Activated CD4-positive, alpha-beta T cell treated with anti-CD3 and anti-CD28 coated beads, Interleukin-2, amount 50 U/mL, for 1 hour (primary cell): ENCODE measurements at places on chromosomes 2 and 18.

DNA sequence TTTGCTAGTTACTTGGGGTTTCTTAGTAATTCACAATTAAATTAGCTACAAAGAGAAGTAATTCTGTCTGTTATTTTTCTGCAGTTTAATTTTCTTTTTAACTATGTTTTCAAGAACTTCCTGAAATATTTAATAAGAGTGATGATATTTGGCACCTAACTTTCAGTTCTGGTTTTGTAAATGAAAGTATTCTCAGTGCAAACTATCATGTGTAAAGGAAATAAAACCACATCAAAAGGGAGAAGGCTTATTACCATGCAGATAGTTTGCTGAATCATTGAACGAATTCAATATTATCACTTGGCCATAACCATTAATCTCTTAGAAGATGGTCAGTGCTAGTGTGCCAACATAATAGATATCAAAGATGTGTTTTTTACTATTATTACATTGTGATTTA lies 29.2 kb downstream of the DYTN start:
- no peak for DNase-seq

DNA sequence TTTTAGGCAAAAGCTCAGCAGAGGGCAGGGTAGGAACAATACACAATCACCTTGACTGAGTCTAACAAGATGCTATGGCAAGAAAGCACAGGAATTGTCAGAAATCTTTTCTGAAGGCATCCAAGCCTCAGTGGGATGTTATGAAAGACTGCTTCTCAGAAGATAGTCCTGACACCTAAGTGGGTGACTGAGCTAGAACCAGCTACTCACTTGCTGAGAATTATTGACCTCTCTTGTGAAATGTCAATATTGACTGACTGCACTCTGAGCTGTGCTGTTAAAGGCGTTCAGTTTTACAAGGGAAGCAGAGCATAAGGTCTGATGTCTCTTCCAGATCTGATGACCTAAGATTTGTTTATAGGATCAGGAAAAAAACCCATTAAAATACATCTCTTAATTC lies 46.1 kb downstream of the TACR1 start:
- no peak for DNase-seq

DNA sequence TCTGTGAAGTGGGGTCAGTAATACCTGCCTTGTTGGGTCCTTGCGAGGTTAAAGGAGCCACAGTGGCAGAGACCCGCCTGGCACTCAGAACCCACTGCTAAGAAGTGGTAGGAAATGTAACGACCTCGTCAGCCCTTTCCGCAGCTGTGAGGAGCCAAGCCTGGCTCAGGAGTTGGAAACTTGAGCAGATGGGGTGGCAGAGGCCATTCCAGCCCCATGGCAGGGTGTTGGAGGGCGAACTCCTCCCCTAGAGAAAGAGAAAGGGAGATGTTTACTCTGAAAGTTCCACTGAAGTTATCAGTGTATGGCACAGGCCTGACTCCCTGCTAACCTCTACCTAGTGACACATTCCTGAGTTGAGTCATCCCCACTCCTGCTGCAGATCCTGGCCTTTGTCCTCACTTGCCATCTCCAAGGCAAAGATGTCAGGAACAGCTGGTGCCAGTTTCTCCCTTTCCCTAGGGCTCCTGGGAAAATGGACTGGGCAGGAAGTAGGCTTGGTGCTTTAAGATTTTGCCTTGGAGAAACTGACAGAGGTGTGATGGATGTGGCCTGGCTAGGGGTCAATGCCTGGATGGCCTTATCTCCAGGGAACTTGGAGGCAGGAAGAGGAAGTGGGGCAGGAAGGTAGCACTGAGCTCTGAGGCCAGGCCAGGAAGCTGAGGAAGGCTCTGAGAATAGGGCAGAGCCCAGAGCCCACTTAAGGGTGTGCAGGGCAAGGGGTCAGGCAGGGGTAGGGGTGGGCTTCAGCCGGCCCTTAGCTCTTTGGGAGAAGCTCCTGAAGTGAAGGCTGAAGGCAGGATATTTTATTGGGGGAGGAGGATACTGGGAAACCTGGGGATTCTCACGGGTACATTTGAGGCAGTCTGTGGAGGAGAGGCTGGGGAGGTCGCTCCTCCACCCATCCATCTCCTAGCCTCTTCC lies 888 bp downstream of the VAMP5 start:
- DNase-seq = no peak

- DNase-seq = no peak
Measured at GRCh38 chr2:232876161-232876977, 6.3 kb downstream of the SNORC start.

GRCh38 chr18:55830544-55830943 lies 242.6 kb upstream of the TCF4 start:
- DNase-seq = no peak

- DNase-seq = no peak
Measured at GRCh38 chr2:60976256-60976850, 41.2 kb upstream of the PEX13 start.

- DNase-seq = no peak
Measured at GRCh38 chr2:129233751-129234406, 745.6 kb upstream of the RAB6C start.

- DNase-seq = no peak
Measured at GRCh38 chr2:210172219-210172575, 988 bp upstream of the KANSL1L start.

GRCh38 chr2:225637259-225637658 lies 237.7 kb downstream of the NYAP2 start:
- no peak for DNase-seq

- DNase-seq = no peak
Measured at GRCh38 chr2:45944074-45944473, 292.6 kb downstream of the PRKCE start.

GRCh38 chr2:239073745-239074530 lies 226.1 kb downstream of the TWIST2 start:
- DNase-seq = no peak

DNA sequence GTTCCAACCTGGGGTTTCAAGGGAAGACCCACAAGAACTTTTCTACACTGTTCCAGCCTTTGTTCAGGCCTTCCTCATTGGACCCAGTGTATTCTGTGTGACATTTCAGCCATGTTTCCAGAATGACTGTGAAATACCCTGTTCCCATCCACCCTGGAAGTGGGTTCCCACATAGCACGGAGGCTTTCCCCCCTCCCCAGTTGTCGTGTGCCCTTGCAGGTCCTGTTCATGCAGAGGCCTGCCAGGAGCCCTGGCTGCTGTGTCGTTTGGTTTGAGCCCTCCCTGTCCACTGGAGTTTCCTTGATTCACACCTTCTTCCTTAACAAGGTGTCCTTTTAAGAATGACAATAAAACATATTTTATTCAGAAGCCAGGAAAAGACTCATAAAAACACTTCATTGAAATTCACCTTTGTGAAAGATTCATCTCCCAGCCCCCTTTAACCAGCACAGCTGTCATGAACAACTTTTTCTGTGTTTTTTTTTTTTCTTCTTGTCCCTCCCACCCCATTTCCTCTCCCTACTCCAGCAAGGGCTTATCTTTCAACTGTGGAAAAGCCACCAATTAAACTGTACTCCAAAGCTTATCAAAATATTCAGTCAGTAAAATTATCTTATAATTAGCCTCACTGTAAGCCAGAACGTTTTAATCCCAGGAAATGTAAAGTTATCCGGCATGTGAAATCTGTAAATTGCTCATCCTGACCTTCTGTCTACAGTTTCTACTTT lies 106.4 kb downstream of the ACOXL start:
- DNase-seq = no peak

GRCh38 chr18:37343542-37343851 lies 222.1 kb downstream of the CELF4 start:
- no peak for DNase-seq

DNA sequence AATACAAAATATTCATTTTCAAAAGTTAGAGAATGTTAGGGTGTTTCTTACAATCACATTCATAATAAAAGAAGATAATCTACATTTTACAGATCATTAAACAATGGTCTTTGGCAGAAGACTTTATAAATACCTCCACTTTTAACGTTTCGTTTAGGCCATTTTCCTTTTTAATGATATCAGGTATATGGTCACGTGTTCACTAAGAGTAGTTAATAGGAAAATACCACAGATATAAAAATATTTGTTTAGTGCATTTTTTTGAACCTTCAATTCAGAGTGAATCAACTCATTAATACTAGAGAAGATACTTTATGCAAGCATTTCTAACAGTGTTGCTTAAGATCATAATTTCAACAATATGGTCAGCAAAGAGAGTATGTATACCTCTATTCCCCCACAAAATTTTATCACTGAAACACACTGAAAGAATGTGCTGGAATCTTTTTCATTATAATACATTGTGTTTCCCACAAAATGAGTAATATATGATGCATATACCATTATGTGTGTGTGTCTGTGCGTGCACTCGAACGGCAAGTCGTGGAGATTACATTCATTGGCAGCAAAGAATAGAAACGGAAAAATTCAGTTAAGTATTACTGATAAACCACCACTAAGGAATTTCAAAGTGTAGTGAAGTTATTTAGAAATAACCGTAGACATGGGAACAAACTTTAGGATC lies 319.9 kb upstream of the THUMPD2 start:
- no peak for DNase-seq

DNA sequence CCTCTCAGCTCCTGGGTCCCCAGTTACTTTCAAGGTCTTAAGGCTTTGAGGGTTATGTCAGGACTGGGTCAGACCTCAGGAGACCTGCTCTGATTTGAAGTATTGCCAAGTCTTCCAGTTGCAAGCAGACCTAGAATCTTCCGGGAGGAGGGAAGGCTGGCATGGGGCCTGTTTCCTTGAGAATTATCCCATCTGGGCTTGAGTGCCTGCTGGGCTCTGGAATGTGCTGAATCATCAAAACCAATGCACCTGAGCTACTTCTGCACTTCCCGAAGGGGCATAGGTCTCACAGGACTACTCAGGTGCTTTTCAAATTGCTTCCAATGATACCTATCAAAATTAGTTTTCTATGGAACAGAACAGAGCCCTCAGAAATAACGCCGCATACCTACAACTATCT lies 327.3 kb downstream of the XIRP2 start:
- DNase-seq = no peak

- no peak for DNase-seq
Measured at GRCh38 chr2:176096243-176096985, 3.2 kb upstream of the HOXD12 start.

- DNase-seq = no peak
Measured at GRCh38 chr2:105184420-105184819, 57.1 kb upstream of the GPR45 start.

DNA sequence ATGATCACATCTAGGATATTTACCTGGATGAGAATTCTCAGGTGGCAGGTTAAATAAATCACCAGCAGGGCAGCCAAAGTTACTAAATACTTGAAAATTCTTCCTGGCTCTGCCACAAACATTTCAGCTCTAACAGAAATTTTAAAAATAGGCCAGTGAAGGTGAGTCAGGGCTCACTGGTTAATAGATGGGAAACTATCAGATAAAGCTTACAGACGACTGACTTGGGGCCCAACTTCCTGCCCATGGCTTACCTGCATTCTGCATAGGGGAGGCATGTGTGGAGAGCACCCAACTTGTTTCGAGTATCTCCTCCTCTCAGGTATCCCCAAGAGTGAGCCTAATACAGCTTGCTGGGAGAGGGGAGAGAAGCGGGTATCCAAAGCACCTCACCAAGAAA lies 57.8 kb downstream of the SPRED2 start:
- no peak for DNase-seq

DNA sequence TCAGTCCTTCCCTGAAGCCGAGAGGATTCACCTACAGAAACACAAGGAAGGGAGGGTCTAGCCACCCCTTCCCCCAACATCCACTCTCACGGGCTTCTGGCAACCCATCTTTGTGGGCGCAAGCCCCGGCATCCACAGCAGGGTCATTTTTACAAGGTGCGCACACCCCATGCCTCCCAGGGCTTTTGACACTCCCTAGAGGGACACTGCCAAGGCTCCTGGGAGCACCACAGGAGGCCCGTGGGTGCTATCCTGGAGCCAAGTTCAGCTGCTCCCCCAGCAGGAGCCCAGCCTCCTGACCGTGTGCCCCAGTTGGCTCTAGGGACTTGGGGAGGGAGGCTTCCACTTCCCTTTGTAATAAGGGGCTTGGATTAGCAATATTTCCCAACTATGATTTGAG lies 251.6 kb downstream of the TNS1 start:
- no peak for DNase-seq

DNA sequence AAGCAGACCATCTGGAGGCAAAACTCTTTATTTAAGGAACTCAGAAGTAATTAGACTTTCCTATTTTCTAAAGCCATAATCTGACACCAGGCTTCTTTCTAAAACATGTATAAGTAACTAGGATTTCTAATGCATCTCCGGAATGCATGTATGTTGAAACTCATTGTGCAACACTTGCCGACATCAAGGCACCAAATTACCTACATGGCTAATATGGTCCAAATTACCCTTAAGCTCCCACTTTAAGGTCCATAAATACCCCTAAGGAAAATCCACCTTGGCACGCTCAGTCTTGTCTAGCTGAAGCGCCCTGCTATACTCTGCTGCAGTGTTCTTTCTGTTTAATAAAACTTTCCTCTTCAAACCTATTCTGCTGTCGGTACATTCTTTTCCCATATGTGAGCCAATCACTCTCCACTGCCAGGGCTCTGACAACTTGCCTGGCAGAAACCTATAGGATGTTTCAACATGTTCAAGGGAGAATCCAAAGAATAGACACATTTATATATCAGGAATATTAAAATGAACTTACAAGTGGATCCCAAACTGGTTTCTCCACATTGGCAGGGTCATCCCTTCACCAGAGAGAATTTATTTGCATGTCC lies 171.9 kb downstream of the GALNT1 start:
- DNase-seq = no peak

DNA sequence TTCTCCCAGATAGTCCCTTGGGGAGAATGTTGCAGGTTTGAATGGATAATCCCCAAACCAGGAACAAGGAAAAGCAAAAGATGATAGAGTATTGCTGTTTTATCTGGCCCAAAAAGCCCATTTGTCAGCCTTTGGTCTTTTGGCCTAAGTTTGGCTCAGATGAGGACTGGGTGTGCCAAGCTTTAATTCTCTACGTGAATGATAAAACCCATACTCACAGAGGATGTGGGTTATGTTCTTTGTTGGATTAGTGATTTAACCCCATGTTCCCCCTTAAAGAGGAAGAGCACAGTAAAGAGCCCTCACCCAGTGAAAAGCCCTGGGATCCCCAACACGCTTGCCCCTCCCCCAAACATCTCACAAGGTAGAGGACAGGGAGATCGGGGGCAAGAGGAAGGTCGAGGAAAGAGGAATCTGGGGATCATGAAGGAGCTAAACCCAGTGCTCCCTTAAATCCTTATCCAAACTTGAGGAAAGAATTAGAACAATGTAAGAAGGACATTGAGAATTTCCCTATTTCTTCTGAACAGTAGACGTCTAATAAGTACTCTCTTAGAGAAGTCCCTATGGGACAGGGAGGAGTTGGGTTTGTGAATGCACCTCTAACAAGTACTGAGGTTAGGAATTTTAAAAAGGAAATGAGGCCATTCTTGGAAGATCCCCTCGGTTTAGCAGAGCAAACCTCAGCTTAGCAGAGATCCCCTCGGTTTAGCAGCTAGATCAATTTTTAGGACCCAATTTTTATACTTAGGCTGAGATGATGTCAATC lies 105.0 kb downstream of the HIBCH start:
- no peak for DNase-seq

- peak; percentile 17 for DNase-seq
Measured at GRCh38 chr18:136433-136832, 21.9 kb upstream of the USP14 start.

GRCh38 chr2:236161082-236161462 lies 7.1 kb downstream of the GBX2 start:
- DNase-seq = no peak

GRCh38 chr2:181780047-181780651 lies 99.8 kb upstream of the NEUROD1 start:
- DNase-seq = no peak

GRCh38 chr2:39141334-39142271 lies 20.8 kb upstream of the SOS1 start:
- no peak for DNase-seq

GRCh38 chr2:133766164-133766832 lies 198.0 kb upstream of the NCKAP5 start:
- DNase-seq = no peak
